ENCODE measurements at places on chromosomes 3 and 15.

DNA sequence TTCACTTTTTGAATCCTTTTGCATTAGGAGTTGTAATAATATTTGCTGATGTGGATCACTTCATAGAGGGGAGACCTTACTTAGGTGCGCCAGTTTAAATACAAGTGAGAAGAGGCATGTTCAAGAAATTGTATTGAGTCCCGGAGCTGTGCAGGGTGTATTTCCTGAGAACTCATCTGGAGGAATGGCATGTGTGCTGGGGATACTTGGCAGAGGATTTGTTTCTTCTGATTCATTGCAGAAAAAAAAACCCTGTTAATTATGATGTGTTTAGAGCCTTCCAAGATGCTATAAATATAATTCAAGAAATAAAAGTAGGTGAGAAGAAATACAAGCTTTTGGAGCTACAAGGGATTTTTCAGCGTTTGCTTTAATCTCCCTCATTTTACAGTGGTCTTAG is 97.6 kb downstream of the TPRG1 start:
- no peak for DNase-seq

- DNase-seq = peak; percentile 60
Observed at GRCh38 chr3:187979564-187979963, 174.4 kb upstream of the LPP start.

GRCh38 chr15:27714675-27715074 is 384.4 kb downstream of the OCA2 start:
- no peak for DNase-seq

DNA sequence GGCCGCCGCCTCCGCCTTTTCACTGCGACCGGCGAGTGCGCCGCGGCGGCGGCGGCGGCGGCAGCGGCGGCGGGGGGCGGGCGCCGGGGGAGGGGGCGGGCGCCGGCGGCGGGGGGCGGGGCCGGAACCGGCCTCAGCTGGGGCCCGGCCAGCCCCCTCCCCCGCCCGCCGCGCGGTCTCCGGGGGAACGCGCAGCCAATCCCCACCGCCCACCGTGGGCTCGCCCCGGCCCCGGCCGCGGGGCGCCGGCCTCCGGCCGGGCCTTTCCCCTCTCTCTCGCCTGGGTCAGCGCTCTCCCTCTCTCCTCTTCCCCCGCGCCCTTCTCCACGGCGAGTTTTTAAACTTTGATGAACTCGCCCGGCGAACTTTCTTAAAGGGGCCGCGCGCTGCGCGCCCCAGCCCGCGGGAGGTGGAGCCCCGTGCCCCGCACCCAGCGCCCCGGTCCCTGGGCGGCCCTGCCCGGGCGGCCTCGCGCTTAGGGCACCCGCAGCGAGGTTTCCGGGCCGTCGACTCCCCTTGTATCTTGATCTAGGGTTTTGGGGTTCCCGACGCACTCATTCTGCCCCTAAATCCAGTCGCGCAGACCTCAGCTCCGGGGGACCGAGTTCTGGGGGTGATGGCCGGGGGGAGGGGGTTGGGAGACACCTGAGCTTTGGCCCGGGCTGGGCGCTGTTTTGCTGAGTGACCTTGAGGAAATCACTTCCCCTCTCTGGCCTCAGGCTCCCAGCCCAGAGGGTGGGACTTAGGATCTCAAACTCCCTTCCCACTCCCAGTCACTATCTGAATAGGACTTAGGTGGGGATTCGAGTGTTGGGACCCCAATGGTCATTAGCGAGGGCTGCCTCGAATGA is at the start of gene RBPMS2:
RBPMS2 (minus strand) TSS at position 39 of the 851 bp plus-strand sequence. CDS start 270 bp downstream, outside the sequence.
- DNase-seq = no peak

DNA sequence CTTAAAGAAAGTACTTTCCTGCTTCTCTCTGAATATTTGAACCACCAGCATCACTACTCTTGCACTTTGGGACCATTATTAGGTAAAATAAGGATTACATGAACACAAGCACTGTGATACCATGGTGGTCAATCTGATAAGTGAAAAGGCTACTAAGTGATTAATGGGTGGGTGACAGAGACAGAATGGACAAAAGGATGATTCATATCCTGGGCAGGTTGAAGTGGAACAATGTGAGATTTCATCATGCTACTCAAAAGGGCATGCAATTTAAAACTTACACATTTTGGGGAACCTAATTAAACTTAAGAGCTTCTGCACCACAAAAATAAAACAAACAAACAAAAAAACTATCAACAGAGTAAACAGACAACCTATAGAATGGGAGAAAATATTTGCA is 172.0 kb upstream of the CD96 start:
- DNase-seq = no peak

DNA sequence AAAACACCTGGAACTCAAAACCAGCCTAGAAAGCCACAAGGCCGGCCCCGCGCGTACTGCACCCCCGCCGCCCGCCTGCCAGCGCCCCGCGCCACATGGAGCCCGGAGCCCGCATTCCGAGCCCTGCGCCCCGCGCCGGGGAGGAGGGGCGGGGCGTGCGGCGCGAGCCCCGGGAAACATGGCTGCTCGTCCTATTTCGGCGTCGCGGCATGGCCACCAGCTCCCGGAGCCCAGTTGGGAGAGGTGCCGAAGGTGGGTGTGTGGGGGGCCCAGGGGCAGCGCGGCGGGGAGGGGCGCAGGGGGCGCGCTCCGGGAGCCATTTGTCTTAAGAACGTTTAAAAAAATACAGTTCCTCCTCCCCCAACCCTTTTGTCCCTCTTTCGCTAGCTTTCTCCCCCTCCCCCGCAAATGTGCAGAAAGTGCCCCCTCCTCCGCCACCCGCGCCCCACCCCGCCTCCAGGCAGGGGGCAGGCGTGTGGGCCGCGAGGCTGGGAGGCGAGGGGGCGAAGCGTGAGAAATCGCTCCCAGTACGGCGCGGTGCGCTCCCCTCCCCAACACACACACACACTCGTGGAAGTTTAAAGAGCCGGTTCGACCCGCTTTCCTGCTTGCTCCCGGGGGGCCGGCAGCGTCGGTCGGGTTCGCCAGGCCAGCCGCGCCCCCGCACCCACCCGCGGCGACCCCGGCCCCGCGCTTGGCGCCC is 2.5 kb downstream of the ANP32A start:
- DNase-seq = peak; percentile 52

- DNase-seq = no peak
Observed at GRCh38 chr15:92115834-92116233, 262.3 kb downstream of the SLCO3A1 start.

GRCh38 chr3:160475884-160476283 is 26.3 kb upstream of the TRIM59 start:
- no peak for DNase-seq

DNA sequence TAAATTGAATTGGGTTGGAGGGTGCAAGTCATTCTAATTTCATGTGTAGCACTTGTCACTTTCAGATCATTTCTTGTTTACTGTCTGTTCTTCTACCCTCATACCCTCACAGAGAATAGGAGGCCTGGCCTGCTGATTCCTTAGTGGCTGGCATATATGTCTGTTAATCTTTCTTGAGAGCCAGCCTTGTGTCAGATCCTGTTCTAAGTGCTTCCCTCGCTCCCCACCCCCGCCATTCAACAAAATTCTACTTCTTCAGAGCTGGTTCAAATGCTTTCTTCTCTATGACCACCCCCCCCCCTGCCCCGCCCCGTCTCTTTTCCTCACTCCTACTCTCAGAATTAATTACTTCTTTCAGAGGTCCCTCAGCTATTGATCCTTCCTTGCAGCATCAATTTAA is 1.5 kb upstream of the U2SURP start:
- no peak for DNase-seq

DNA sequence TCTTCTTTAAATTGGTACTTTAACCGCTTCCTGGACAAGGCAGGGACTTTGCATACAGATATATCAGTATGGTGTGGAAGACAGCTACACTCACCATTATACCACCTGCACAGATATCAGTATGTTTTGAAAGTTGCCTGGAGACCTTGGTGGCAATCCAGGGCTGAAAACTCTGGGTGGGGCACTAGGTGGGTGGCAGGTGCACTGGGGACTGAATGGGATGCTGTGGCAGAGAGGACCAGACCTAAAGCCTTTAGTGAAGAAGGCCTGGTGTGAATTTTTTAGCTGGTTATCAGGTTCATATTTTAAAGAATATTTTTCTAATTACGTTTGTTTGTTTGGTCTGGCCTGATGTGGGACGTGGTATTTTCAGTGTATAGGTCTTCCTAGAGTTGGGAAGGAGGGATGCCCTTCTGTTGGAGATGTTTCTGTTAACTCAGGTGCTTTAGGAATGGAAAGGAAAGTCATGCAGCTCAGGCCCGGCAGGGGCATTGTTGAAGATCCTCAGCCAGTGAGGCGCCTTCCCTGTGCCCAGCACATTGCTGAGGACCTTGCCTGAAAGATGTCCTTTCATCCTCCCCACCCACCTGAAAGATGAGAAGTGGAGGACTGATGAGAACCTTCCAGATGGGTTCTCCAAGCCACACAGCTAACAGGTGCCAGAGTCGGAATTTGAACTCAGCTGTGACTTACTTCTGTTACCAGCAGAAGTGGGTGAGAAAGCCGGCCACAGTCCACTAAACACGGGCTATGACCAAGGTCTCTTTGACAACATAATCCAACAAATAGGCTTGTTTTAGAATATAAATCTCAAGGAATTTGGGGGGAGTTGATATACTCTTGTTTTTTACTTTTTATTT is 77.3 kb downstream of the APBA2 start:
- no peak for DNase-seq

DNA sequence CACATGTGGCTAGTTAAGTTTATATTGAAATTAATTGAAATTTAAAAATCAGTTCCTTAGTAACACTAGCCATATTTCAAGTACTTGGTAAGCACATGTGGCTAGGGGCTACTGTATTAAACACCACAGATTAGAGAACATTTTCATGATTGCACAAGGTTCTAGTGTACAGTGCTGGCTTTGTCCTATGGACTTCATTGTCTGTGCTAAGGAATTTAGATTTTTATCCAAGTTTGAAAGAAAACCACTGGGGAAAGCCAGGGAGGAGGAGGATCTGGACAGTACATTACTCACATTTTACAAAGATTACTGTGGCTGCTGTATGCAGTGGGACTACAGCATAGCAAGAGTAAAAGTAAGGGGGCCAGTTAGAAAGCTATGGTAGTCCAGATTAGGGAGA is 13.9 kb downstream of the STAC start:
- no peak for DNase-seq

DNA sequence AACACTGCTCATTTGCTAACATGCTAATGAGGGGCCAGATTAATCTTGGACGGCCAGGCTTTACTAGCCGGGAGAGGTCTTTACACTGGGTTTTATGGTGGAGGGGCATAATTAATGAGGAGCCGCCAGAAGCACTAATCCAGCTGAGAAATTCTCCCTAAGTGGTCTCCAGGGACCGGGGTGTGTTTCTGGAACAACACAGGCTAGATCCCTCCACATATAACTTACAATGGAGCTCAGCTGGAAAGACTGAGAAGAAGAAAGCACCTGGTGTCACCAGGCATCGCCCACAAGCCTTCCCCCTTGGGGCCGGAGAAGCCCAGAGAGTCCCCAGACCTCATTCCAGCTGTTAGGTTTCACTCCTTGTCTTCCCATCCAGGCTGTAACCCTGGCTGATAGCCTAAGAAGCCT is 127.5 kb downstream of the MEGF11 start:
- DNase-seq = no peak

GRCh38 chr15:77644543-77645247 is 12.0 kb upstream of the LINGO1 start:
- no peak for DNase-seq

DNA sequence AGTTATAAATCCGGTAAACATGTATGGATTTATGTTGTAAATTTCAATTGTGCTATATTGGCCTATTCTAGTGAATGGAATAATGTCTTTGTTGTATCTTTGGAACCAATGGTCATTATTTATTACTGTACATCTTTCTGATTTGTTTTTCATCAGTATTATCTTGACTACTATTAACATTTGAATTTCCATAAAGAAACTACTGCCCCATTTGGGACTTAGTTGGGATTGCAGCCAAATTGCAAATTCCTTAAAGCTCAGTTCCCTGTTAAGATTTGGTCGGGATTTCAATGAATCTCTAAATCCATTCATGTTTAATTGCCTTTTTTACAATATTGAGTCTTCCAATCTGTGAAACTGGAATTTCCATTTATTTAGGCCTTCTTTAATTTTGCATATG is 822.4 kb upstream of the CADM2 start:
- no peak for DNase-seq

GRCh38 chr3:141020143-141020830 is 30.9 kb upstream of the SPSB4 start:
- no peak for DNase-seq

GRCh38 chr15:25707656-25708365 is 155.3 kb downstream of the ATP10A start:
- no peak for DNase-seq

GRCh38 chr15:71548401-71548807 is 261.9 kb upstream of the NR2E3 start:
- no peak for DNase-seq

DNA sequence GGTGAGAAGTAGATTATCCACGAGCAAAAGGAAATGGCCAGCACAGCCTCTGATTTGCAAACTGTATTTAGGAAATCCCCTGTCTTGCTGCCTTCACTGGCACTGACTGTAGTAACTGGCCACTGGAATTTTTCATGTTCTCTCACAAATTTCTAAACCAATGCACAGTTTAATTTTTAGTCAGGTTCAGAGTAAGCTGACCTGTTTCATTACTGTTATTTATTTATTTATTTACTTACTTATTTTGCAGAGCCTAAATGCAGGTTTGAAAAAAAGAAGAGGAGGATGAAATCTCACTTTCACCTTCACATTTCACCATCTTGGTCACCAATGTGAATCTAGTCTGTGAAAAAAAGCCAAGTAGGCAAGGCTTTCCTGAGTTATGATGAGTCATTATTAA is 291.0 kb downstream of the PLOD2 start:
- DNase-seq = no peak

DNA sequence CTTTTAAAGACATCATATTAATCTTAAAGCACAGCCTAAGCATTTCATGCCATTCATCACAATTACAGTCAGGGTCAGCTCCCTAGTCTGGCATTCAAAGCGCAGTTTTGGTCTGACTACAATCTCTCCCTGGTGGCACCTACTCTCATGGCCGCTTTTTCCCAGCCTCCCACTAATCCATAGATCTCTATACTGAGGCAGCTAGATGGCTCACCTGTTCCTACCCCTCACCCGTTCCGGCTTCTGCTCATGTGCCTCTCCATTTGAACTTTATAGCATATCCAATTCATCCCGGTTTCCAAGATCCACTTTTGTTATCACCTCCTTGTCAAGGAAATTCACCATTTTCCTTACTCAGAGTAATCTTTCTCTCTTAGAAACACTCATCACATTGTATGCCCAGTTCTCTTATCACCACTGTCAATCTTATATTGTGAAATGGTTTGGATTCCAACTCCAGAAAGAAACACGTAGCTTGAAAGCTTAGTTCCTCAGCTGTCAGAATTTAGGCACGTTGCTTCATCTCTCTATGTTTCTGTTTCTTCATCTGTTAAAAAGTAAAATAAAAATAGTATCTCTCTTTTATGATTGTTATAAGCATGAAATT is 220.0 kb upstream of the UBE2E2 start:
- no peak for DNase-seq

DNA sequence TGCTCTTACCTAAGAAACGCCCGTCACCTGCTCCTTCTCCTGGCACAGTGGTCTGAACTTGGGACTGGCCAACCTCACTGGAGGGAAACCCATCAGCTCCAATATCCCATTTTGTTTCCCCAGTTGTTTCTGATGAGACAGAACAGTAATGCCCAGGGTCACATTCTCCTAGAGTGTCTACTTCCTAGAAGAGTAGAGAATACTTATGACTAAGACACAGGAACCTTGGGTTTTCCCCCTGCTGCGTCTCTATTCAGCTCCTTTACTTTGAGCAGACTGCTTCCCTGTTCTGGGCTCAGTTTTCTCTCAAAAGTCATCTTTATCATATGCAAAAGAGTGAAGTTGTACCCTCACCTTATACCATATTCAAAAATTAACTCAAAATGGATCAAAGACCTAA is 79.4 kb downstream of the POLR2M start:
- no peak for DNase-seq

All from CD4-positive, alpha-beta T cell treated with Interleukin-6 at 100 ng/mL for 8 hours (primary cell).